ENCODE measurements at places on chromosomes 6 and 20.

DNA sequence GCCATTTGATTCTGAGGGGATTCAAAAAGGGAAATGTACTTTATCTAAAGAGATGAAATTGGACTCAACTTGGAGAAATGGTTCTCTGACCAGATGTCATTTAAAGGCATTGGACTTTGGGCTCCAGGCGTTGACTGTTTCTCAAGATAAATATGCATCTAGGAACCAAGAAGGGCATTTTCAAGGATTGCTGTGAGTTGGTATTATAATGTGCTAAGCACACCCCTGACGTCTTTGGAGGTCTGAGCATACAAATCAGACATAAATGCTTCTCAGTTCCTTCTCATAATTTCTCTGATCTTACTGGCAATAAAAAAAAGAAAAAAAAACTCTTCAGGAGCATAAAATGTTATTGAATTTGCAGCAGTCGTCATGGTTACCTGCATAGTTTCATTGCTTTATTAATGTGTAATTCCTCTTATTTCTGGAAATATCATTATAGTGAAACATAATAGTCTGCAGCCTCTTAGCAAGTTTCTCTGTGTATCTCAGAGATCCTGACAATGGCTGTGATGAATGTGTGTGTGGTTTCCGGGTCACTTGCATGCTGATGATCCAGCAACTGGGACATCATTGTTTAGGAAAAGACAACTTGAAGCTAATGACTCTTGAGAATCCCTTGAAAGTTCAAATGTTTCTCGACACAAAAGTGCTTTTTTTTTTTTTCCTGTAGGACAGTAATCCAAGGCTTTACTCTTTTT lies 136.0 kb downstream of the AIG1 start:
- DNase-seq: no peak

- DNase-seq: no peak
Observed at GRCh38 chr6:70839286-70840266, 117.3 kb downstream of the B3GAT2 start.

DNA sequence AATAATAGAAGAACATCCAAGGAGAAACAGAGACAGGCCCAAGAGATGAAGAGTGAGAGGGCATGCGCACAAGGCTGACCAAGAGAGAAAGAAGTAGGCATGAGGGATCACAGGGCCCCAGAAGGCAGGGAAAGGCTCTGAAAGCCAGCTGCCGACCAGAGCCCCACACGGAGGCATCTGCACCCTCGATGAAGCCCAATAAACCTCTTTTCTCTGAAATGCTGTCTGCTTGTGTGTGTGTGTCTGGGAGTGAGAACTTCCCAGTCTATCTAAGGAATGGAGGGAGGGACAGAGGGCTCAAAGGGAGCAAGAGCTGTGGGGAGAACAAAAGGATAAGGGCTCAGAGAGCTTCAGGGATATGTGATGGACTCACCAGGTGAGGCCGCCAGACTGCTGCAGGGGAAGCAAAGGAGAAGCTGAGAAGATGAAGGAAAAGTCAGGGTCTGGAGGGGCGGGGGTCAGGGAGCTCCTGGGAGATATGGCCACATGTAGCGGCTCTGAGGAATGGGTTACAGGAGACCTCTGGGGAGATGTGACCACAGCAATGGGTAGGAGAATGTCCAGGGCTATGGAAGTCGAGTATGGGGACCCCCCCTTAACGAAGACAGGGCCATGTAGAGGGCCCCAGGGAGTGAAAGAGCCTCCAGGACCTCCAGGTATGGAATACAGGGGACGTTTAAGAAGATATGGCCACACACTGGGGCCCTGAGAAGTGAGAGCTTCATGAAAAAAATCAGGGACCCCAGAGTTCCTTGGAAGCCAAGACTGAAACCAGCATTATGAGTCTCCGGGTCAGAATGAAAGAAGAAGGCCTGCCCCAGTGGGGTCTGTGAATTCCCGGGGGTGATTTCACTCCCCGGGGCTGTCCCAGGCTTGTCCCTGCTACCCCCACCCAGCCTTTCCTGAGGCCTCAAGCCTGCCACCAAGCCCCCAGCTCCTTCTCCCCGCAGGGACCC lies 981 bp upstream of the TNF start:
- DNase-seq: no peak

GRCh38 chr20:37323985-37324384 lies 22.0 kb upstream of the SRC start:
- no peak for DNase-seq

GRCh38 chr20:2920473-2920872 lies 47.2 kb downstream of the PTPRA start:
- no peak for DNase-seq

GRCh38 chr6:132333639-132334520 lies 67.4 kb downstream of the MOXD1 start:
- no peak for DNase-seq

- DNase-seq: no peak
Observed at GRCh38 chr6:72869621-72870020, 247.8 kb downstream of the KCNQ5 start.

- DNase-seq: no peak
Observed at GRCh38 chr6:20338156-20338555, 63.5 kb upstream of the E2F3 start.

- no peak for DNase-seq
Observed at GRCh38 chr20:51331481-51331880, 211.0 kb downstream of the NFATC2 start.
